Fibroblast of skin of right quadriceps (primary cell): ENCODE measurements at places on chromosomes 3 and 15.

DNA sequence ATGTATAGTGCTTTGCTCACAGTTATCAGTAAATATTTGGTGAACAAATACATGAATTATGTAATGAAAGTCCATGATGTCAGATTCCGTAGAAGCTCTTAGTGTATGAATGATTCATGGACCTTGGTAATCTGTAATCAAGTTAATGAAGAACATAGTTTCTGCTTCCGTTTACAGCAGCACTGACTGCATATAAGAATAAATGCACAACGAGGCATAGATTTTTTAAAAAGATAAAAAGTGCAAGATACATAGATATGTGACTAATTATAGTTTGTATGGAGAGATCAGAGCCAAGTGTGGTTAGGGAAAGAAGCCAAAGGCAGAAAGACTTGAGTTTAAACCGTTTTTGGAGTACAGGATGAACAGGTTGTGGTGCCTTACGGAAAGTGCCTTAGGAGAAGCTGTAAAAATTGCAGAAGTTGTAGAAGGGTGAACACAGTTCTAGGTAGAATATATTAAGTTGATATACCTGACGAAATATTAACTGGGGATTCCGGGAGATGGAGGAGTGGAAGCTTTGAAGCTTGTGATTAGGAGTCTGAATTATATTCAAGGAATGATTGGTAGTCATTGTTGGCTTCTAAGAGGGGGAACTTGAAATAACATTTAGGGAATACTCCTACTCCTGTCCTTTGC is 293.1 kb downstream of the NLGN1 start:
- DNase-seq = peak; percentile 40

DNA sequence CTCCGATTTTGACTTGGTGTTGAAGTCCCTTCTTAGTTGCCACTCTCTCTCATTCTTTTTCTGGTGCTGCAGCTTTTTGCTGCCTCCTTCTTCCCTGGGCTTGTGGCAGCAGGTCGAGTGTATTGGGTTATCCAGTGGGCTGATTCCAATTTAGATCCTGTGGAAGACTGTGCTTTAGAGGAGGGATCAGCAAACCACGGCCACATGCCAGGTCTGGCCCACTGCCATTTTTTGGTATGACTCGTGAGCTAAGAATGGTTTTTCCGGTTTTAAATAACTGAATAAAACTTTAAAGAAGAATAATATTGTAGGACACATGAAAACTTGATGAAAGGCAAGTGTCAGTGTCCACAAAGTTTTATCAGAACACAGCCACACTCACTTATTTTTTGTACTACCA is 330.5 kb downstream of the ROBO2 start:
- peak; percentile 86 for DNase-seq

GRCh38 chr15:58167095-58167691 is 29.0 kb downstream of the AQP9 start:
- no peak for DNase-seq

DNA sequence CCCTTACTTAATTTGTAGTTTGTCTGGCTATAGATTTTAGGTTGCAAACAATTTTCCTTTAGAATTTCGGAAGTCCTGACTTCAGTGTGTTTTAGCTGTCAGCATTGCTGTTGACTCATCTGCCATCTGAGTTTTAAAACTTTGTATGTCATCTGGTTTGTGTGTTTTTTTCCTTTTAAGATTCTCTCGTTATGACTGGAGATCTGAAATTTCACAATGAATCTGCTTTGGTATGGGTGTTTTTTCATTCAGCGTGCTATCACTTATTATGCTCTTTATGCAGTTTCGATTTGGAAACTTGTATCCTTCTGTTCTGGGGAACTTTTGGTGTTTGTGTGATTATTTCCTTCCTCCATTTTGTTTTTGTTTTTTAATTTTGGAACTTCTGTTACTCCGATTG is 53.7 kb upstream of the ZNF280D start:
- DNase-seq = no peak

GRCh38 chr3:197749601-197750395 is at the start of gene FYTTD1:
FYTTD1 (plus strand) TSS chr3:197749883; CDS start chr3:197749972, 89 bp downstream.
- DNase-seq = peak; percentile 81

GRCh38 chr3:73752338-73752737 is 127.6 kb upstream of the PDZRN3 start:
- no peak for DNase-seq

DNA sequence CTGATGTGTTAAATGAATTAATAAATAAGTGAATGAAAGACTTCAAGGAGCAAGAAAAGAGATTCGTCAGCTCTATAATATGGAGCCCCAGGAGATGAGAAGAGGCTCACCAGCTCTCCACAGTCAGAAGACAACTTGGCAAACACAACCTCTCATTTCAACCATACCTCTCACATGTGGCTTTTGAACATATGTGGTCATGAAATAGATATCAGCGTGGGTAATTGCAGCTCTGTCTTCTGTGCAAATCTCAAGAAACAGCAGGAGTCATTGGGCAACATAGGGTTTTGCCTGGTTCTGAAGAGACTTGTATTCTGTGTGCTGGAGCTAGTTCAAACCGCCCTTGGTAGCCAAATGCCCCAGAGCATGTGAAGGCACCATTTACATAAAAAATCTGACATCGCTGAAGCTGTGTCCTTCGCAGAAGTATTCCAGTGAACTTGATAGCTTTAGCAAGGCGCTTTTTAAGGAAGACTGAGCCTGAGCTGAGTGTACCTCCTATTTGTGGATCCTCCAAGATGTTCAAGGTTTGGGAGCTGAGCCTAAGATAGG is 8.4 kb downstream of the CX3CR1 start:
- DNase-seq = no peak

DNA sequence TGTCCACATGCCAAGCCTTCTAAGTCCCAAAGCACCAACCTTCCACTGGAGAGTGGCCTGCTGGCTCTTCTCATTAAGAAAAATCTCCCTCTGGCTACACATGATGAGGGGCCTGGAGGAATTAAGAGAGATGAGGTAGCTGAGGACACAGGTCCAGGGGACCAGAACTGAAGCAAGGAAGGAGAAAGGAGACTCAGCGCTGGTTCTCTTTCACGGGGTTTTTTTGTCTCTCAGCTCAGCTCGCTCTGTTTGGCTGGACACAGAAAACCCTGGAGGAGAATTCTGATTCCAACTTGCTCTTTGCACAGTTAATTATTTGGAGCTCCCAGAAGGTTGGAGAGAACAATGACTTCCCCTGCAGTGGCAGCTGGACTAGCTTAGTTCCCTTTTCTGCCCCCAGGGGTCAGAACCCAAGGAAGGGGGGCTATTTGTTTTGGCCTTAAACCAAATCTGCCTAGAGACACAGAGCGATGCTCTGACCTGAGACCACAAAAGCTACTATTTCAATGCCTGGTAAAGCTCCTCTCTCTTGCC is 507.6 kb downstream of the FHIT start:
- no peak for DNase-seq

DNA sequence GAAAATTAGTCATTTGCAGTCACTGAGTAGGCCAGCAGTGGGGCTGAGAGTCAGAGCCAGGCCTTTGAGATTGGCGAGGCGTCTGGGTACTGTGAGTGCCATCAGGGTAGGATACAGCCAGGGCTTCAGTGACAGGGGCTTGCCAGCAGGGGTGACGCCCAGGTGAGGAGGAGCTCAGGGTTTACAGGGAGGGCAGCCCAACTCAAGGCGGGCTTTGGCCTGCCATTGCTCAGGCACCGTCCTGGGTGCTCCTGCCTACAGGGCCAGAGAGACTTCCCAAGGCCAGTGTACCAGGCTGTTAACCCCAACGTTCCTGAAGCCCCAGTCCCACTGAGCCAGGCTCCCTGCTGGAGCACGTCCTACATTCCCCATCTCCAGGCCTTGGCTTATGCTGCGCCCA is 152.0 kb downstream of the FBLN2 start:
- no peak for DNase-seq

DNA sequence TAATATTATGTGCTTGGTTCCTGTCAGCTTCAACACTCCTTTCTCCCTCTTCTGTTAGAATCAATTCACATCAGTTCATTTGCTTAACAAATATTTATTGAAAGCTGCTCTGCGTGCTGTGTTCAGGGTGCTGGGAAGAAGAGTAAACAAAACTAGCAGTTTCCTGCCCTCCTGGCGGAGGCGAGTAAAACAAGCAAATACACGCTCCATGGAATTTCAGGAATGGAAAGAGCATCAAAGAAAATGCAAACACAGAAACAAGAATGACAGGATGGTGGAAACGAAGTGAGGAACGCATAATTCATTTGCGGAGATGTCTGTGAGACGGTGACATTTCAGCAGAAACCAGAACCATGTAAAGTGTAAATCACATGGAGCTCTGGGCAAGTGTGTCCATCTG is 49.4 kb upstream of the SPTSSB start:
- no peak for DNase-seq

- no peak for DNase-seq
These were observed 116.1 kb downstream of the KCNH8 start for GRCh38 chr3:19264424-19264823.

- DNase-seq = no peak
These were observed 47.3 kb downstream of the WWTR1 start for GRCh38 chr3:149610351-149611105.

DNA sequence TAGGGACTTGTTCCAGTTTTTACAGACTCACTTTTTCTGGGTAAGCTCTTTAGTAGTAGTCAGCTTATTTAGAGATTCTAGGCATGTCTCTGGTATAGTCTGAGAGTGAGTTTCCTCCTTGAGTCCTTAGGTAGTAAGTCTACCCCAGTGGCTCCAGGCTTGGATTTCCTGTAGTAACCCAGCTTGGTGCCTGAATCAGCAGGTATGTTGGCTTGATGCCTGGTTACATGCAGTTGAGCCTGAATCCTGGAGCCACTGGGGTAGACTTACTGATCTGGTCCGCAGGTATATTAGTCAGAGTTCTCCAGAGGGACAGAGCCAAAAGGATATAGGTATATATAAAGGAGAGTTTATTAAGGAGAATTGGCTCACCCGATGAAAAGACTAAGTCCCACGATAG is 85.8 kb upstream of the RBMS3 start:
- DNase-seq = peak; percentile 53

DNA sequence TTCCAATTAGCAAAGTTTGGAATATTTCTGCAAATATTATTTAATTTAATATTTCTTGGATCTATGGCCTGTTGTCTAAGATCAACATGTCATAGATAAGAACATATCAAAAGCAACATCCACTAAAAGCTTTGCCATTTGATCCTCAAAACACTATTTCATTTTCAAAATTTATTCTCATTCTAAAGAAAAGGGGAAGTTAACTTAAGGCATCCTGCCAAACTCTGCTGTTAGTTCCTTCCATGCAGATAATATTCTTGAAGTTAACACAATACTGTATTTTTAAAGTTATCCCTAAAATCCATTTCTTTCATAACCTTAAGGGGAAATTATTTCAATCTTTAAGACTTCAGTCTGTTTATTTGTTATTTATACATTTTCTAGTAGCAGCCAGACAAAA is 28.2 kb upstream of the GBE1 start:
- DNase-seq = no peak
